Activated effector memory CD4-positive, alpha-beta T cell treated with Interleukin-2 at 50 U/mL for 16 hours (primary cell): ENCODE measurements at places on chromosomes 6 and 20.

DNA sequence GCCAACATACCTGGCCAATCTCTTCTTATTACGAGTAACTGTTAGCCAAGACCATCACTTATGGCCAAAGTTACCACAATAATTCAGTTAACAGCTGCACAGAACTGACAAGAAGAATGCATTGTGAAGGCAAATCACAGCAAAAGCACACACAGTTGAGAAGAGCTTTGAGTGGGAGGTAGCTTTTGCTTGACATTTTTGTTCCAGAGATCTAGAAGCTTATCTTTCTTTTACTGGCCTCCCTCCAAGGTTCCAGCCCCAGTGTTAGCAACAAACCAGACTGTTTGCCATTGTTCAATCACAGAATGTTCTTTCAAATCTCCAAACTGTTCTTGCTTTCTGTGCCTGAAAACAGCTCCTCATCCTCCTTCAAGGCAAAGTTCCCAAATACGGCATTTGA is 35.9 kb upstream of the IRAK1BP1 start:
- no peak for DNase-seq

DNA sequence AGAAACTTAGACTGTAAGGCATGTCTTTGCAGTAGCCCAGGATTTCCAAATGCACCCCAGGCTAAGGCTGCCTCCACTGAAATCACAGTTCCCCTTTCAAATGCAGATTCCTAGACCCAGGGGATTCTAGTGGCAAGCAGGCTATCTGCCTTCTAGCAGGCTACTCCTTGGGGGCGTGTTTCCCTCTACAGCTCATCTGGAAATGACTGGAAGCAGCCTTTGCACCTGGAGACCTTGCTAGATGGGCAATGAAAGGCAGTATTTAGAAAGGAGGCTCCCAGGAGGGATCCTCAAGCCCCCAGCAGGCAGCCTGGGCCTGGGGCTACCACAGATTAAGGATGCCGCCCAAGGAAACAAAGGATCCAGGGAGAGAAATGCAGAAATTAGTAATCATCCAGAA is 26.0 kb upstream of the SYNDIG1 start:
- DNase-seq: no peak

DNA sequence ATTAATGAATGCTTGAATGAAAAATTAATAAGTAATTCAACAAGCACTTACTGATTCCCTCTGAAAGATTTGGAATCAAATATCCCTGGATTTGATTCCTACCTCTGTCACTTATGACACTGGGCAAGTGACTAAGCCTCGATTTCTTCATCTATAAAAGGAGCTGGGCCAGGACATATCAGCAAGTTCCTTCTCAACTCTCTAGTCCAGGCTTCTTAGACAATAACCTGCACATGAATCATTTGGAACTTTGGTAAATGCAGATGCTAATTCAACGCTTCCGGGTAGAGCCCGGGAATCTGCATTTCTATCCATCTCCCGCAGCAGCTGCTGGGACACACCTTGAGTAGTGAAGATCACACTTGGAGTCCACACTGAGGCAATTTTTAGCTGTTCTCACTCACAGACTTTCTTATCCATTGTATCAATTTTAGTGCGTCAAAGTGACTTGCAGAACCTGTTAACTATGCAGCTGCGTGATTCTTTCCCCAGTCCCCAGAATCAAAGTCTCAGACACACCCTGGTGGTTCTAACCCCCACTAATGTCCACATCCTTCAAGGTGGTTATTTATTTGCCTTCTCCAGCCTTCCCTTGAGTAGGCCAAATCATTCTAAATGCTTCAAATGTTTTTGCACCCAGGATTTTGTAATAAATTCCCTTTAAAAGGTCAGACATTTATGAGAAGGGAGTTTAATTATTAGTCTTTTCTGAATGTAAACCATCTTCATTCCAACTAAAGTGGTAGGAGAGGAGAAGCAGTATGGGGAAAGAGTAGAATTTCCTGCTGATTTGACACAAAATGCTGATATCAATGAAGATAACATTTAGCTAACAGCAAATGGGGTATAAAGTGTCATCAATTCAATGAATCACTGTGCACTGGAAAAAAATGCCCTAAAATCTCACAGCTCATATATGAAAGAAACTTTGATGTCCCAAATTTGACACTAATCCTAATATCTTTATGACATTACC is 26.0 kb upstream of the CCND3 start:
- DNase-seq: no peak

DNA sequence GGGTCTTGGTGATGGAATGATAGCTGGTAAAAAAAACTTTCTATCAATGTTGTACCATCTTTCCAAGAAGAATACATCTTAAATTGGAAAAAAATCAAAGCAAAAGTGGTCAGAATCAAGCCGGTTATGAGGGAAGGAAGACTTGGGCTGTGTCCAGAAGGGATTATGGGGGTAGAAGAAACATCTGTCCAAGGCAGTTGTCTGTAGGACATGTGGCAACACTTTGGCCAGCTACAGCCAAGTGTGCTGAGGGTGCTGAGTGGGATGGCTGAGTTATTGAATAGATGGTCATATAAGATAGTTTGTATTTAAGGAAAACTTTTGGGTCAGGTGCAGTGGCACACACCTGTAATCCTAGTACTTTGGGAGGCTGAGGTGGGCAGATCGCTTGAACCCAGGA is 38.4 kb downstream of the INSM1 start:
- DNase-seq: no peak

DNA sequence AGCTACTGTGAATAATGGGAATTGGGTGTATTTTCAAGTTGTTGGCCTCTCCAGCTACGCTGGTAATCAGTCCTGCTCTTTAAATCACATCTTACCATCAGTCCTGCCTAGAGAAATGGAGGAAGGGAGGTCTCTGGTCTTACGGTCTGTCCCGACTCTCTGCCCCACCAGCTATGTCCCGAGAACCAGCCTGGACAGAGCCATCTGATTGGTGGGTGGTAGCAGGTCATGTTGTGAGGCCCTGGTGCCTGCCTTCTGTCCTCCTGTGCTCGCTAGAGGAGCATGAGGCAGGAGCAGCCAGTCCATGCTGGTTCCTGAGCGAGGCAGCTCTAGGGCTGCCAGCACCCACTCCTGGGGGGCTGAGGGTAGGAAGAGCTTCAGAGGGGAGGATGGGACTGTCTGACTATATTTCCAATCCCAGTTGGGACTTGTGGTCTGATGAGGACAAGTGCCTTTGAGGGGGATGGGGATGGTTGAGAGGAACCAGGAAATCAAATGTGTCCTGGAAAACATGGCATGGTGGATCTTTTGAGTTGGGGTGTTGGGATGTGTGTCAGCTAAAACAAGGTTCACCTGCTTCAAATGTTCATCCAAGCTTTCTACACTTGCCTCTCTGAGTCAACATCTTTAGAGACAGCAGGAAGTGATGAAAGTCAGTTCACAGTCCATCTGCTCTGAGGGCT is 33.0 kb downstream of the SYNJ2 start:
- DNase-seq: no peak

GRCh38 chr6:149260214-149260874 is 57.2 kb upstream of the TAB2 start:
- DNase-seq: no peak

DNA sequence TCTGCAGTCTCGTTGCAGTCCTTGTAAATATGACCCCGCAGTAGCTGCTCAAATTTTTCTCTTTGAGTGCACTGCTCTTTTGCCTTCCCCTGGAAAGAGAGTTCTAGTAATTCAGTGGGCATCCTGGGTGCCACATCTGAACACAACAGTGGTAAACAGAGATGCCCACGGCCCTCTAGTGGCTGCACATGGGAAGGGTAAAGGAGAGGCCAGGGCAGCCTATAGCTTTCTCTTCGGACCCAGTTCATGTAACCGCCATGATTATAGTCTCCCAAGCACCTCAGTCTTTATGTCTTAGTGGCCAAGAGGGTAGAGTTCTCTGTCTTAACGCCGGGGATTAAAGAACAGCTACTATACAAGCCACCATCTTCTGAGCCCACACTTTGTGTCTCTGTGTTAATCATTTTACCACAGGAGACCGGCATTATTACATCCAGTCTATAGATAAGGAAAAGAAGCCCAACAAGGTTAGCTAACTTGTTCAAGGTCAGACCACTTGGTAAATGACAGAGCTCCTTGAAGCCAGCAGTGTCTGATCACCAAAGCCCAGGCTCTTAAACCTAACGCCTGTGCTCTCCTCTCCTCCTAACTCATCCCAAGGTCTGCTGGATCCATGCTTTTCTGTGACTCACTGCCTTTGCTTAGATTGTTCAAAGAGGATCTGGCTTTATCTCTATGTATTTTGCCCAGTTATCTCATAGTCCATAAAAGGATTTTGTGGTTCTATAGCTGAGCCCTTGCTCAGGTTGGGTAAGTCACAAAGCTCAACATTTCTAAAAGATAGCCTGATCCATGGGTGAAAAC is 81.8 kb downstream of the ISM1 start:
- peak; percentile 12 for DNase-seq

DNA sequence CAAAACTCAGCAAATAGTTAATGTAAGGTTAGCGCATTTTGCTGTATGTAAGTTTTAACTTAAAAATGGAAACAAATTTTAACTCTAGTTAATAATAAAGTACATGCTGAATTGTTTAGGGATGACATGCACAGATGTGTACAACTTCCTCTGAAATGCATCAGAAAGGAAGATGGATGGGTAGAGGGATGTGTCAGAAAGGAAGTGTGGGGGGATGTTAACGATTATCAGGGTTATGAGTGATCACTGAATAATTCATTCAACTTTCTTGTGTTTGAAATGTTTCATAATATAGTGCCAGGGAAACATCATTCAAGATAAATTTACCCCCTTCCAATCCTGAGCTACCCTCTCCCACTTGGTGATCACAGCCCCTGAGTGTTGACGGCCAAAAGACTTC is 87.6 kb downstream of the FOXA2 start:
- DNase-seq: no peak

DNA sequence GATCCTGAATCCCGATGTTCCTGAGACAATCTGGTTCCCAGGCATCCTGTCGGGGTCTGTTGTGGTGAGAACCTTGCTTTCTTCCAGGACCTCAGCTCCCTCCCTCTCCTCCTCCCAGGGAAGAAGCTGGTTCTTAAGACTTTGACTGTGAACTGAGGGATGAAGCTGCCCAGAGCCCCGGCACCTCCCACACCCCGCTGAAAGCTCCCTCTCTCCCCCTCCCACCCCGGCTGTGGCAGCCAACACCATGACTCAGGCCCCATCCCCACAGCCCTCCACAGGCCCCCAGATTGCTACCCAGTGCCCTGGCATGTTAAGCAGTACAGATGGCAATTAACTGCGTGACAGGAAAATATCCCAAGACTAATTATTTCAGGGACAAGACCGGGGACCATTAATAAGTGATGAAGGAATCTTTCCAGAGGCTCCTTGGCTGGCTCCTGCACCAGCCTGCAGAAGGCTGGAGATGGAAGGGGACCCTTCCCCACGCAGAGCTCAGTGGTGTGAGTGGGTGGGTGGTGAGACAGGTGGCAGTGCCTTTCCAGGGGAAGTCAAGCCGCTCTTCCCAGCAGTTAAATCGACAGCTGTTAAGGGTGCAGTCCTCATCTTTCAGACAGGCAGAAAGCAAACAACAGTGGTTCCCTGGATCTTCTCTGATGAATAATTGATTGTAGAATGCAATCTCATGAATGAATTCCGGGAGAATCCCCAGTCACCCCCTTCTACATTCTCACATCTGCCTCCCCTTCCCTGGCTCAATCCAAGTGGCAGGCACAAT is 237.9 kb downstream of the LRFN2 start:
- DNase-seq: no peak

- no peak for DNase-seq
These were observed 71.8 kb downstream of the FIG4 start for GRCh38 chr6:109762769-109763441.

DNA sequence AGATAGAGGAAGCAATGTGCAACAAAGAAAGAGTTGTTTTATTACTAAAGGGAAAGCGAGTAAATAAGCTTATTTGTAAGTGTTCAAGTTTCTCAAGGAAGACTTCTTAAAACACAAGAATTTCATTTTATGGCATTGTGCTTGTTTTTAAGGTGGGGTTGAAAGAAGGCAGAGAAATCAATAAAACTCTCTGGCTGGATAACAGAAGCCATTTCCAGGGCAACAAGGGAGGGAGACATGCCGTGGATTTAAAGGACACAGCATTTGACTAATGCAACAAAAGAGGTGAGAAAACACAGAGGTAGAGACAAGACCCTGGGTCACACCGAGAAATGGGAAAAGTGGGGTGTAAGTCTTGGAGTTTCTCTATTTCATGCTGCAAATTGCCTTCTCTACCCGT is 28.8 kb upstream of the GMPR start:
- DNase-seq: no peak

DNA sequence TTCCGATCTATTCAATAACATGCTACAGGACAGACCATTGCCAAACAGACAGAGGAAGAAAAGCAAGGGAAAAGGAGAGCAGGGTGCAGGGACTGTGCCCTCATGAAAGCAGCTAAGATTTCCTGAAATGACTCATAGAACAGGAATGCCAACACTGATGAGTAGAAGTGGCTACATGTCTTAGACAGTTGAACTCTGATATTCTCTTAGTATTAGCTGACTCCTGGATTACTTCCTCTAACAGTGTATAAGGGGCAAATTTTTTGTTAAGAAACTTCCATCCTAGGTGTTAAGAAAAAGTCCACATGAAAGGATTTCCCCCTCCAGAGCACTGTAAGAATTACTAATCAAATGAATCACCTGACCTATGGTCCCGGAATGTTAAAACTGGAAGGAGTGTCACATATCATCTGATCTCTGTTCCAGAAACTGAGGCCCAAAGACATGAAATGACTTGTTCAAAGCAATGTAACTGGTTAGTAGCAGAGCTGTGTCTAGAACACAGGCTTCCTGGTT is 224.9 kb downstream of the IBTK start:
- DNase-seq: no peak

GRCh38 chr6:170098428-170099170 is 192.3 kb downstream of the DLL1 start:
- DNase-seq: no peak

DNA sequence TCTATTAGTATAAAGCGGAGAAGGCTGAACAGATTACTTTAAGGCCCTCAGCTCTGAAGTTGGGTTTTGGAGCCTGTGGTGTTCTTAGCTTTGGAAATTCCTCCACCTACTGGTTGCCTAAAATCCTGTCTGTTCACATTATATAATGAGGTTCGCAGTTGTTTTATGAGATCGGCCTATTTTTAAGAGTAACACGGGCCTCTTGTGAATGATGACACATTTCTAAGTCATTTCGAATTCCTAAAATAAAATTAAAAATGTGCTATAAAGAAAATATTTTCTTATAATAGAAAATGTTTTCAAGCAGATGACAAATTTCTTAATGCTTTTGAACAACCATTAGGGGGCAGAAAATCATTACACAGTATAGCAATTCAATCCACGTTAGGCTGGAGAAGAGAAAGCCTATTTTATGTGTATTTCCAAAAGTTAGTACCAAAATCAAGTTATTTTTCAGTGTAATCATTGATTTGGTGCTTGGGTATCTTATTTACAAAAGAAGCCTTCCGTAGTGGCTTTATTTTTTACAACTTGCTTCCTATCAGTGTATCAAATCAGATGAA is 15.8 kb upstream of the FAM8A1 start:
- DNase-seq: no peak

GRCh38 chr6:47308552-47309290 is 984 bp downstream of the TNFRSF21 start:
- no peak for DNase-seq
